Cardiac muscle cell (in vitro differentiated cells and primary cell): ENCODE measurements at places on chromosomes 1 and 21.

GRCh38 chr1:13723810-13724209, 23.8 kb downstream of the PRDM2 start:
- peaks cover 2% of the 10 kb centered on the region for H3K4me1 ChIP-seq
- DNase-seq, result no peak
- no peaks in the 10 kb centered on the region for H3K27me3 ChIP-seq
- H3K27ac ChIP-seq, result no peak overlapping the region
- no peaks in the 10 kb centered on the region for H3K36me3 ChIP-seq

DNA sequence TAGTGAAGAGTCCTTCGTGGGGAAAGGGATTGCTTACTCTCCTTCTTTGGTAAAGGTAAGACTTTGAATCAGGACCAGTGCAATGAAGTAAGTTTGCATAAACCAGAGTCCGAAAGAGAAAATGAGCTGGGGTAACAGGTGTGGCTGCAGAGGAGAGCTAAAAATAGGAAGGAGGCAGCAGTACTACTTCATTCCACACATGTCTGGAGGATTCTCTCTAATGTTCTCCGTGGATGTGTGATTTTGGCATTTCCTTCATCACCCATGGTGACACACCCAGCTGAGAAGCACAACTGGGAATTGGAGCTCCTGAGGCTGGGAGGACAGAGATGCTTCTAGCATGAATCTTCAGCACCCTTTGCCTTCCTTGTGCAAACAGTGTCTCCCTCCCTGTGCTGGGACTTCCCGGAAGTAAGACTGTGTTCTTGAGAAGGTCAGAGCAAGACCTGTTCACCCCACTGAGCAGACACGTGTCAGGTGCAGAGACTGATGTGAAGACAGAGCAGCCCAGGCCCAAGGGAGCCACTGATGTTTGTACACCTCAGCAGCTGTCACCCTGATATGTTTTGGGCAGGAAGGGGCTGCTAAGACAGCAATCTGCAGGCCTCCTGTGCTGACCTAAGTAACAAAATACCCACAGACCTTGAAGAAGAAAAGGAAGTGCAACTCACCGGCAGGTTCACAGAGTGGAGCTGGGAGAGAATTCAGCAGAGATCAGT, 13.3 kb downstream of the FCRL1 start:
- H3K27ac ChIP-seq, result no peak overlapping the region
- H3K27me3 ChIP-seq, result peaks cover 5% of the 10 kb centered on the region

- DNase-seq, result peak; percentile 41
- H3K27ac ChIP-seq, result no peak overlapping the region
- peaks cover 11% of the 10 kb centered on the region for H3K36me3 ChIP-seq
- H3K27me3 ChIP-seq, result no peaks in the 10 kb centered on the region
Measured at GRCh38 chr1:12244078-12244477, 14.2 kb downstream of the VPS13D start.

DNA sequence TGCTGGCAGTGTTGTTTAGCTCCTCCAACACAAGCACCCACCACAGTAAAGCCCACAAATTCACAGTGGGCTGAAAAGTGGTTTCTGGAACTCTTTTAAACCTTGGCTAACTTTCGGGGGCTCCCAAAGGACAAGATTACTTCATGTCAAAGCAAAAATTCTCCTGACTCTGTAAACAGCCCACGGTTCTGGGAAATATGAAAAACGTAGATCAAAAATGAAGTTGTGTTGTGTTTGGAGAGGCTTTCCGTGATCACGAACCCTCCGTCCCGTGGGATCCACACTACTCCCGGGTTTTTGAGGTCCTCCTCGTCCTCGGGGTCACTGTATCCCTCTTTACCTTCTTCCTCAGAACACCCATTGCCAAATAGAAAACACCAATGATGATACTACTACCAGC, 159.0 kb upstream of the RUNX1 start:
- peaks cover 64% of the 10 kb centered on the region for H3K27me3 ChIP-seq
- H3K36me3 ChIP-seq, result no peaks in the 10 kb centered on the region
- no peak overlapping the region for H3K4me3 ChIP-seq

- H3K36me3 ChIP-seq, result no peaks in the 10 kb centered on the region
- no peak overlapping the region for H3K4me3 ChIP-seq
- H3K4me1 ChIP-seq, result peaks cover 49% of the 10 kb centered on the region
- peak; percentile 60 for DNase-seq
- no peaks in the 10 kb centered on the region for H3K27me3 ChIP-seq
Measured at GRCh38 chr1:87902830-87903229, 574.1 kb downstream of the LMO4 start.
